ENCODE measurements at places on chromosomes 1 and 21.

- DNase-seq, result no peak
Observed at GRCh38 chr21:26843933-26844257, 1.3 kb downstream of the ADAMTS1 start.

DNA sequence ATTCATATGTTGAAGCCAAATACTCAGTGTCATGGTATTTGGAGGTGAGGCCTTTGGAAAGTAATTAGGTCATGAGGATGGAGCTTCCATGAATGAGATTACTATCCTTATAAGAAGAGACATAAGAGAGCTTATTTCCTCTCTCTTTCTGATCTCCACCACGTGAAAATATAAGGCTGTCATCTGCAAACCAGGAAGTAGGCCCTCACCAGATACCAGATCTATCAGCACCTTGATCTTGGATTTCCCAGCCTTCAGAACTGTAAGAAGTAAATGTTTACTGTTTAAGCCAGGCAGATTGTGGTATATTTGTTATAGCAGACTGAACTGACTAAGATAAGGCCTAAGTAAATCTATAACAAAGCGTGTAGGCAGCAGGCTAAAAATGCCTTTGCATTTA, 25.3 kb downstream of the RBM11 start:
- no peak for DNase-seq

DNA sequence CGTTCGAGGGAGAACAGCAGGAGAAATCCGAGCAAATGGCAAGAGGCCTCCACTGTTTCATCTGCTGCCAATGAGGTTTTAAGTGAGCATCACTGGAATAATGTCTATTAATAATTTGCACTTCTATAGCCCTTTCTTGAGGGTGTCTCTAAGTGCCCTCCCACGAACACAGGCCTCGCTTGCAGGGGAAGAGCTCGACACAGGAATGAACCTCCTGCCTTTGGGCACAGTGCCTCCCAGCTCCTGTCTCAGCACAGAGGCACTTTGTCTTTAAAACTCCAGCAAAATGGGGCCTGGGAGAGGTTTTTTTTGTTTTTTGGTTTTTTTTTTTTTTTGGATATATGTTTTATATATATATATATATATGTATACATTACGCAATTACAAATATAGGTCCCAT, 56.6 kb downstream of the OLIG1 start:
- DNase-seq, result no peak

DNA sequence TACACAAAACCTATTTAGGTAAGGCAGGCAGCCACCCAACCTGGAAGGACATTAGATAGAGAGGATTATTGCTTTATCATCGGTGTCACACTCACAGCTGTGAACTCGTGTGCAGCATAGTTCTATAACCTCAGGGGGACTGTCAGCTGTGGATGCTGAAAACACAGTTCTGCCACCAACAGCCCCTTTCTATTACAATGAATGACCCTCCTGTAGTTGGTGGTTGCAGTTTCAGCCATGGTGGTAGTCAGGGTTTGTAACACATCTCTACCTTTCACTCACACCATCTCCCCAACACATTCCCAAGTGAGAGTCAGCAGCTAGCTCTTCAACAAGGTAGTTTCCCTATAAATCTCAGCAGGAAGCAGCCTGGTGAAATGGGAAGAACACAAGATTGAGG, 136.8 kb downstream of the ZC3H11B start:
- DNase-seq, result no peak

- no peak for DNase-seq
Observed at GRCh38 chr1:151574575-151575529, 34.7 kb downstream of the TUFT1 start.

GRCh38 chr1:198168227-198168626, 11.4 kb downstream of the NEK7 start:
- no peak for DNase-seq

DNA sequence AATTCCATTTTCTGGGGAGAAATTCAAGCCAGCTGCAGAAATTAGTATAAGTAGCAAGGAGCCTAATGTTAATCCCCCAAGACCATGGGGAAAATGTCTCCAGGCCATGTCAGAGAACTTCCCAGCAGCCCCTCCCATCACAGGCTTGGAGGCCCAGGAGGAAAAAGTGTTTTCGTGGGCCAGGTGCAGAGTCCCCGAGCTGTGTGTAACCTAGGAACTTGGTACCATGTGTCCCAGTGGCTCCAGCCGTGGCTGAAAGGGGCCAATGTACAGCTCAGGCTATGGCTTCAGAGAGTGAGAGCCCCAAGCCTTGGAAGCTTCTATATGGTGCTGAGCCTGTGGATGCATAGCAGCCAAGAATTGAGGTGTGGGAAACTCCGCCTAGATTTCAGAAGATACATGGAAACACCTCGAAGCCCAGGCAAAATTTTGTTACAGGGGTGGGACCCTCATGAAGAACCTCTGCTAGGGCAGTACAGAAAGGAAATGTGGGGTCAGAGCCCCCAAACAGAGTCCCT, 286.3 kb downstream of the MATN1 start:
- DNase-seq, result no peak

GRCh38 chr1:52195161-52195560, 53.3 kb downstream of the ZFYVE9 start:
- no peak for DNase-seq

- no peak for DNase-seq
Observed at GRCh38 chr1:241762713-241763339, 85.2 kb upstream of the EXO1 start.

DNA sequence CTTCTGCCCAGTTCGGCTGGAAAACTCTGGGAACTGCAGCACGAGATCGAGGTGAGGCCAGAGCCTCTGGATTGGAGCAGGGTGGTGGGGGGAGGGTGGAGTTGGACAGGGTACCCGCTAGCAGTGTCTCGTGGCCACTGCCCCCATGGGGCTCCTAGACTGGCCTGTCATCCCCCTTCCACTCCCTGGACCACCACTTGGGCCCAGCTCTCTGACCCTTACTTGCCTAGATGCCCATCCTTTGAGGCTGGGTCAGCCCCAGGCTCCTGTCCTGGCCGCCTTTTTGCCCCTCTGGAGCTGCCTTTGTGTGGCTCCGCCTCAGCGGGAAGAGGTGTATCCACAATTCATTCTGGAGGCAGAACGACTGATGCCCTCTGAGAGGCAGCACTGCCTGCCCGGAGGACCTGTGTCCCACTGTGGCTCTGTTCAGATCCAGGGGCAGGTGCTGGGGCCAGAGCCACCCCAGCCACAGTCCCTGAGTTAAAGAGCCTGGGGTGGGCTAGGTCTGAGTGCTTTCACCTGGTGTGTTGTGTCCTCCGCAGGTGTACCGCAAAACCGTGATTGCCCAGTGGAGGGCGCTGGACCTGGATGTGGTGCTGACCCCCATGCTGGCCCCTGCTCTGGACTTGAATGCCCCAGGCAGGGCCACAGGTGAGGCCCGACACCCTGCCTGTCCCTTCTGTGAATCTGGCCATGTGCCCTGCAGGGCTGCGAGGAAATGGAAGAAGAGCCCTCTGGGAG, 17.7 kb downstream of the FAAH start:
- DNase-seq, result no peak

DNA sequence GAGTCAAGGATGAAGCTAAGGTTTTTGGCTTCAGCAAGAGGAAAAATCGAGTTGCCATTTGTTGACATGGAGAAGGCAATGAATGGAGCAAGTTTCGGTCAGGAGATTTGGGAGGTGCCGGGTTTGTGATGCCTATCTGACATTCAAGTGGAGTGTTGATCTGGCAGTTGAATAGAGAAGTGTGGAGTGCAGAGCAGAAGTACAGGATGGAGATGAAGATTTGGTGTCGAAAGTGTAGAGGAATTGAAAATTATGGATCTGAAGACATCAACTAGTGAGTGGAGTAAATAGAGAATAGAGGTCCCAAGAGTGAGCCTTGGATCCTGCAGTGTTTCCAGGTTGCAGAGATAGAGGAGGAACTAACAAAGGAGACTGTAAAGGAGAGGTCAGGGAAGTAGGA, 25.9 kb downstream of the CITED4 start:
- no peak for DNase-seq

GRCh38 chr21:38242061-38242460, 14.7 kb upstream of the KCNJ15 start:
- DNase-seq, result no peak

GRCh38 chr1:63775418-63776127, 1.8 kb downstream of the ROR1 start:
- DNase-seq, result no peak

GRCh38 chr1:26361605-26362122, 7.7 kb upstream of the CRYBG2 start:
- no peak for DNase-seq

GRCh38 chr1:182507685-182508084, 57.7 kb downstream of the RGSL1 start:
- DNase-seq, result no peak

- DNase-seq, result no peak
Observed at GRCh38 chr1:42927920-42928505, 30.7 kb downstream of the SLC2A1 start.

DNA sequence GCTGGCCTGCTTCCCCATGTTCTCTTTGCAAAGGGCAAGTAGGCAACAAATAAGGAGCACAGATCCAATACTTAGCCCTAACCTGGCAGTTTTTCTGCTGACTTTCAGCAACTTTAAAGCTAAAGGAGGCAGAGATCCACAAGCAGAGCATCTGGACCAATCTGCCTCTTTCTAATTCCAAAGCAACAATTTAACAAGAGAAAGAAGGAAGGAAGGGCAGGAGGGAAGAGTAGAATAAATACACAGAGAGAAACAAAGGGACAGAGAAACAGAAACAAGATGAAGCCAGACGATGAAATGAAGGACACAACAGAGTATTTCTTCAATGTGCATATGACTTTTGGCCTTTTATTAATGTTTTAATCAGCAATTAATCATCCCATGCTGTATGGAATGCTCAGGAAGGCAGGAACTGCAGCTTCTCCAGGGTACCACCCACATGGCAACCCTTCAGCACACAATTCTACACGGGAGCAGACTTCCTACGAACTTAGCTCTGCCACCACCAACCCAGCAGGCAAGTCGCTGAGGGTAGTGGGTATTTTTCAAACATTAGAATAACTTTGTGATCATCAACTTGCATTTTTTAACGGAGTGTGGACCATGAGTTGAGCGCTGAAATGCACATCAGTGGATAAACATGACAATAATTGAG, 15.3 kb downstream of the CLCC1 start:
- DNase-seq, result no peak

GRCh38 chr1:51472359-51472758, 46.7 kb downstream of the EPS15 start:
- no peak for DNase-seq
